ENCODE measurements at places on chromosomes 4 and X. TPM values are rescaled to one million over a fixed set of nuclear protein-coding genes. Genes with fewer than 3 reads are reported as not detected.

RGN gene
- polyA plus RNA-seq = 2.4 TPM

TMPRSS11D gene
- polyA plus RNA-seq = not detected

CLIC2 gene
- 0.57 TPM for polyA plus RNA-seq

SUPT20HL1 gene
- not detected for polyA plus RNA-seq

MAGEC3 gene
- polyA plus RNA-seq = not detected

EVC2 gene
- 4.3 TPM for polyA plus RNA-seq

DNAAF6 gene
- polyA plus RNA-seq = not detected

TEX13D gene
- not detected for polyA plus RNA-seq

NXF2B gene
- not detected for polyA plus RNA-seq

SPARCL1 gene
- not detected for polyA plus RNA-seq

DOK7 gene
- not detected for polyA plus RNA-seq

CFAP299 gene
- 1.2 TPM for polyA plus RNA-seq

RRH gene
- not detected for polyA plus RNA-seq

CSN1S1 gene
- not detected for polyA plus RNA-seq

FRAS1 gene
- 5.8 TPM for polyA plus RNA-seq

GPRIN3 gene
- polyA plus RNA-seq = 0.05 TPM

PROM1 gene
- not detected for polyA plus RNA-seq

SLC38A5 gene
- polyA plus RNA-seq = 32.4 TPM

BTC gene
- not detected for polyA plus RNA-seq

F11 gene
- polyA plus RNA-seq = not detected

TCEAL9 gene
- polyA plus RNA-seq = 188 TPM

SERPINA7 gene
- not detected for polyA plus RNA-seq

SULT1B1 gene
- 0.10 TPM for polyA plus RNA-seq

SMIM10 gene
- polyA plus RNA-seq = 7.1 TPM

PCSK1N gene
- 1.4 TPM for polyA plus RNA-seq

S100P gene
- not detected for polyA plus RNA-seq

SPANXN3 gene
- not detected for polyA plus RNA-seq

PRSS12 gene
- 10.2 TPM for polyA plus RNA-seq

TLR6 gene
- 0.37 TPM for polyA plus RNA-seq

NDNF gene
- 3.1 TPM for polyA plus RNA-seq

GSPT2 gene
- polyA plus RNA-seq = 10.2 TPM

SSX2B gene
- not detected for polyA plus RNA-seq

ALG13 gene
- polyA plus RNA-seq = 38.2 TPM

SPATA18 gene
- 13.7 TPM for polyA plus RNA-seq

FAM236B gene
- polyA plus RNA-seq = not detected

ADAD1 gene
- polyA plus RNA-seq = not detected

SPRY1 gene
- 3.9 TPM for polyA plus RNA-seq

BST1 gene
- 24.3 TPM for polyA plus RNA-seq

SORCS2 gene
- 0.74 TPM for polyA plus RNA-seq

All from GM23248 (cell line).